Heart right ventricle (tissue), 16 donors: ENCODE measurements at places on chromosomes 6 and 20. TPM values are rescaled to one million over a fixed set of nuclear protein-coding genes. Genes with fewer than 3 reads are reported as not detected.
A peak's percentile ranks its signal among the peaks of the same experiment; 100 is the strongest.

- no peak for DNase-seq
These were observed 43.3 kb upstream of the CTAGE9 start for GRCh38 chr6:131754088-131754487.

- DNase-seq = no peak
These were observed 241.2 kb upstream of the PREP start for GRCh38 chr6:105644073-105644489.

GRCh38 chr6:101429270-101429669 lies 35.8 kb downstream of the GRIK2 start:
- DNase-seq = no peak

DNA sequence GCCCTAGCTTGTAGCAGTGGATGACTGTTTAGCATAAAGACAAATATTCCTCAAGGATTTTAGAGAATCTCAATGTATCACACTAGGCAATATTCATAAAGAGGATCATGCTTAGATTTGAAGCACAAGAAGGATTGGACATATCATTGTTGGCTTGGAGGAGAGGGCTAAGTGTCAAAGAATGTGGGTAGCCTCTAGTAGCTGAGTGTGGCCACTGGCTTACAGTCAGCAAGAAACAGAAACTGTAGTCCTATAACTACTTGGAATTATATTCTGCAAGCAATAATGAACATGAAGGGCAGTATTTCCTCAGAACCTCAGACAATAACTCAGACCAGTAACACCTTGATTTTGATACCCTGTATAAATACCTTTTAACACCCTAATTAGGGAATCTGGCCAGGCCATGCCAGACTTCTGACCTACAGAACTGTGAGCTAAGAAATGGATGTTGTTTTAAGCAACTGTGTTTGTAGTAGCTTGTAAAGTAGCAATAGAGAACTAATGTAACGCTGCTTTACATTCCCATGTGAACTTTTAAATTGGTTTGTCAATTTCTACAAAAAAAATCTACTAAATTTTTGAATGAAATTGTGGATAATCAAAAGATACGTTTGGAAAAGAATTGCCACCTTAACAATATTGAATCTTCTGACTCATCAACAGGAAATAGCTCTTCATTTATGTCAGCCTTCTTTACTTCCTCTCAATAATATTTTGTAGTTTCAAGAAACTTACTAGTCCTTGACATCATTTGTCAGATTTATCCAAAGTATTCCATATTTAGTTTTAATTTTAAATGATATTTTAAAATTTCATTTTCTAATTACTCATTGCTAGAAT lies 65.2 kb upstream of the RSPO3 start:
- no peak for DNase-seq

- DNase-seq = no peak
These were observed 88.2 kb downstream of the FOXF2 start for GRCh38 chr6:1477432-1478090.

GRCh38 chr6:3750317-3751076 lies 1.0 kb downstream of the PXDC1 start:
- peak; percentile 90 for DNase-seq

- DNase-seq = no peak
These were observed 37.7 kb upstream of the RAB22A start for GRCh38 chr20:58271606-58272351.

DNA sequence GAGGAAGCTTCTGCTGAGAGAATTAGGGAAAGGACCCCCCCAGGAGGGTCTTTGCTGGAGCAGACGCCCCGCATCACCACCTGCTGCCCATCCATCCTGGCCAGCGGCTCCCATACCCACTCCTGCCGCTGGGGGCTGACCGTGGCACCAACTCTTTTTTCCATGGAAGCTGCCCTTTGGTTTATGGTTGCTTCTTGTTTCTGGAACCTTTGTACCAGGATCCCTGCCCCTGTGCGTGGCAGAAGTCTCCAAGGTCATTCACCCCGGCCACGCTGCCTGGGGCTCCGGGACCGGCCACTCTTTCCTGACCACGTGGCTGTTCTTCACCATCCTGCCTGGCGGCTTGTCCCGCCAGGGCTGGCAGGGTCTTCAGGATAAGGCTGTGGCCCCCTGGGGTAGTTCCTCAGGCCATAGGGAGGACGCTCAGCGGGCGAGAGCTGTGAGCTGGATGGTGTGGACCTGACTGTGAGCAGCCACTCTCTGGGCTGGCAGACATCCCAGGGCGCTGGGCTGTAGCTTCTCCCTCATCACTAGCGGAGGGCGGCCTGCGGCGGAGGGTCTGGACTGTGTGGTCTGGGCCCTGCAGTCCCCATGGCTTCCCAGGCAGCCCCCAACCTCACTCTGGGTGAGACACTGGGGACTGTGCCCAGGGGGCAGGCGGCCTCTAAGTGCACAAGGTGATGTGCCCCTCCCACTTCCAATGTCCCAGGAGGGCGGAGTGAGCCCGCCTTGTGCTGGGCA lies 22.8 kb upstream of the RBBP8NL start:
- peak; percentile 44 for DNase-seq

- DNase-seq = no peak
These were observed 88.1 kb downstream of the SYNJ2 start for GRCh38 chr6:158069800-158070195.

- no peak for DNase-seq
These were observed 9.5 kb downstream of the FAM120B start for GRCh38 chr6:170316071-170316470.

GRCh38 chr6:168376120-168376519 lies 56.5 kb upstream of the DACT2 start:
- no peak for DNase-seq

- no peak for DNase-seq
These were observed 872.1 kb downstream of the PHF3 start for GRCh38 chr6:64507661-64508060.

SLC24A3 gene
- total RNA-seq = 1.1 TPM

SLC35F1 gene
- 2.0 TPM for total RNA-seq

GRCh38 chr6:148544421-148544820 lies 201.8 kb downstream of the SASH1 start:
- DNase-seq = no peak

GRCh38 chr6:160810238-160810637 lies 108.2 kb downstream of the PLG start:
- no peak for DNase-seq

DNA sequence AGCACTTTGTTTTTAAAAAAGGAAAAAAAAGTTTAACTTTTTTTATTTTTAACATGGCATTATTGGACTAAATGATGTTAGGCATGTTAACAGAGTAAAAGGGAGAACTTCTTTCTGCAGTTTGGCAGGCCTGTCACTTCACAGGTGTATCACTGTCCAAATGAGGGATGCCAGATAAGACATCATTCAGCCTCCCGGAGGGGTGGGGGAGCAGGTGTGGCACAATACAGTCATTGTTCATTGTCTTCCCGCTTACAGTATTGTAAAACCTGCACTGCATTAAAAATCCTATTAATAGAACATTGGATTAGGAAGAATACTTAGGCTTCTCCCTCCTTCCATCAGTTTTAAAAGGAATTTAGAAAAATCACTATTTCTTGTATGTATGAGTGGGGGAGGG lies 80.7 kb downstream of the CARMIL1 start:
- DNase-seq = no peak

RBL1 gene
- total RNA-seq = 4.4 TPM

DNA sequence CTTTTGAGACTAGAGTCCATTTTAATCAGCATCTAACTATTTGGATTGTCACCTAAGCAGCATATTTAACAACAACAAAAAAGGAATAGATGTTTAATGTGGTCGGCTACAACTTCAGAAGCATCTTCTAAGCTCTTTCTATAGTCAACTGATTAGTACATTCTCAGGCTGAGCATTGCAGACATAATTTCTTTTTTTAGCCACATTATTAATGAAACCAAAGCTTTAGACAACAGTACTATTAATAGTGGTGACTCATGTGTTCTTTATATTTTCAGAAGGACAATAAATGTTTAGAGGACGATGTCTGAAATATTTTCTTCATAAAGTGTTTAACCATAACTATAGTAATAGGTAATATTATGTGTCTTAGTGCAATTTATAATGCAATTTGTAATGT lies 52.4 kb downstream of the TPD52L1 start:
- no peak for DNase-seq

GRCh38 chr6:147579667-147580066 lies 71.2 kb downstream of the SAMD5 start:
- no peak for DNase-seq

DNA sequence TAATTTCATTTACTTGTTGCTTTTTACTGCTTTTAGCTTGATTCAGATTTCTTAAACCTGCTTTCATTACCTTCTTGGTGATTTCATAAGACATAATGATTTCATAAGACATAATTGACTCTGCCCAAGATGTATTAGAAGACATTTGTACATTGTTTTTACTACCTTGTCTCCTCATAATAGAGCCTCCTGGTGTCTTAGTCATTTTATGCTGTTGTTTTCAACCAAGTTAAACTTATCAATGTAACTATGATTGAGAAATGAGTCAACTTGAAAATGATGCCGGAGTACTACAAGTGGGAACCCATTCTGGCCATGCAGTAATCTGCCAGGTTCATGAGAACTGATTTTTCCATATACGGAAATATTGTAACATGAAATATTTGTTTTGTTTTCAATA lies 573.6 kb downstream of the MMUT start:
- DNase-seq = no peak

KCNK15 gene
- total RNA-seq = 0.49 TPM

- no peak for DNase-seq
These were observed 349.9 kb upstream of the FLRT3 start for GRCh38 chr20:14687313-14687712.

DNA sequence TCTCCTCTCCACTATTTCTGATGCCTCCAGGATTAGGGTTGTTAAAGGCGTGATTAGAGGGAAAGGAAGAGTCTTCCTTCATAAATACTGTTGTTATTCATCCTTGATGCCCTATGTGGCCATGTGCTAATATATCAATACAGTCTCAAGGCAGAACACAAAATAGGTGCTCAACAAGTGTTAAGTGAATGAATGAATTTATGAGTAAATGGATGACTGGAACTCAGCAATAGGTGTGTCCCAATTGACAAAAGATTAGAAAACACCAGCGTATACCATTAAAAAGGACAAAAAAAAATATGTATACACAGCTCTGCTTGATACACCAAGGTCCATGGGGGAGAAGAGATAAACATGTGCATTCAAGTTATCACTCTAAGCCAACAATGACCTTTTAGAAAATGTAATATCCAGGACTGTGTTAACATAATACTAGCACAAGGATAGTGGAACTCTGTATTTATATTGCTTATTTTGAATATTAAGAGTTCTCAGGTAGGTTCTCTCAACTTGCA lies 171.2 kb upstream of the MYLIP start:
- DNase-seq = no peak

DNA sequence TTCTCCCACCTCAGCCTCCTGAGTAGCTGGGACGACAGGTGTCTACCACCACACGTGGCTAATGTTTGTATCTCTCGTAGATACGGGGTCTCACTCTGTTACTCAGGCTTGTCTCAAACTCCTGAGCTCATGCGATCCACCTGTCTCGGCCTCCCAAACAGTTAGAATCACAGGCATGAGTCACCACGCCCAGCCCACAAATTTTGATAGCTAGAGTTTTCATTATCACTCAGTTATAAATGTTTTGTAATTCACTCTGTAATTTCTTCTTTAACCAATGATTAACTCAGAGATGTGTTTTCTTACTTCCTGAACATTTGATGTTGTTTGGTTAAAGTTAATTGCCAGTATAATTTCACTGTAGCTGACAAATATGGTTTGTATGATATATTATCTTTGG lies 249.3 kb downstream of the SMOC2 start:
- DNase-seq = no peak

WFDC10B gene
- total RNA-seq = not detected

- DNase-seq = no peak
These were observed 39.6 kb upstream of the AAR2 start for GRCh38 chr20:36196676-36197075.

DNA sequence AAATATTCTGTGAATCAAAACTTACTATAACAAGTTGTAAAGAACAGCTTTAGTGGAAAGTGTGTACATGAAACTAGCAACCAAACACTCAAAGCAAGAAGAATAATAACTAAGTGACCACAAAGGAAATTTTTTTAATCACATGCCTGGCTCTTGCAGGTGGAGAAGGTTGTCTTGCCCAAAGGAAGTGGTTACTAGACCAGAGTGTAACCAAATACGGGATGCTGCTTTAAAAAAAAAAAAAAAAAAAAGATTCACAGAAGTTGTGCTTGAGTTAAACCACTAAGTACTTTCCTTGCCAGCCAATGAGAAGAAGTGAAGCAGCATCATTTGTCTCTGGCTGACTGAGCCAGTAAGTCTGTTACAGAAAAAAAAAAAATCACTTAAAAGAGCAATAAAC lies 19.1 kb upstream of the HLA-DQB1 start:
- DNase-seq = no peak

ISM1 gene
- total RNA-seq = 1.7 TPM

DNA sequence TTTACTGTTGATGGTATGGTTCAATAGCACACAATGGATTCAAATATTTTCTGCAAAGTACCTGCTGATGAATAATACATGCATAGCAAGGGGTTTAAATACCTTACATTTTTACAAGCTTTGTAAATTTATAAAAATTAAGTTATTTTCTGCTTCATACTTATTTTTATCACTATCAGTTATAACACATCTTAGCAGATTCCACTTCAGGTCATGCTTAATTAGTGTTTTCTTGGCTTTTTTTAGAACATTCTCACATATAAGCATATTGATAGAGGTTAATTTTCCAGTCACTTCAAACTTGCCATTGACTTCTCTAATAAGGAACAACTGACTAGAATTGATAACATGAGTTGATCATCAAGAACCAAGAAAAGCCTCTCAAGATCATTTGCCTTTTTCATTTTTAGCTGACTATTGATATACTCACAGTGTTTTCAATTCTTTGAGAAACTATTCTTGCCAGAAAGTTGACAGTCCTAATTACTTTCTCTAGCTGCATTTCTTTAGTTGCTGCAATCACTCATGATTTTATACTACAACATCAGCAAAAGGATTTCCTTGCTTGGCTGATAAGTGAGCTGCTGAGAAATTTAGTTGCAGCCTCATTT lies 25.8 kb downstream of the PTCHD4 start:
- DNase-seq = no peak

GRCh38 chr6:101434601-101435000 lies 41.1 kb downstream of the GRIK2 start:
- DNase-seq = no peak

OR12D3 gene
- total RNA-seq = not detected

DNA sequence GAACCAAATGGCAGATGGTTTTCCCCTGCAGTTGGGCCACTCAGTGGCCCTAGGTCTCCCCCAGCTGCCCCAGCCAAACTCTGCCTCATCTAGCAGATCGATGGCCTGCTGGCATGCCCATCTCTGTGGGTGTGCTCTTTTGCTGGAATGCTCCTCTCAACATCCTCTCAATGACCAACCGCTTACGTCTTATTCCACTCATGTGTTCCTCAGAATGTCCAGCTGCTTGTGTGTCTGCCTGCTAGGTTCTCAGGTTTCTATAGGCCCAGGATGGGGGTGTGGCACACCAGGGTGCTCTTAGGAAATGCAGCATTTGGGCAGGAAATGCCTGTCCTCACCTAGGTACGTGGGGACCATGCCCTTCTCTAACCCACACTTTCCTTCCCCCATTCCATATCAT lies 509.9 kb upstream of the SYNCRIP start:
- DNase-seq = no peak

MAP3K7 gene
- total RNA-seq = 20.0 TPM
